GDM1 (cell line): ENCODE measurements at places on chromosomes 7 and 10.

- DNase-seq = no peak
Observed at GRCh38 chr10:129187331-129187730, 279.7 kb upstream of the MGMT start.

- no peak for DNase-seq
Observed at GRCh38 chr10:103895411-103896186, 22.4 kb downstream of the STN1 start.

DNA sequence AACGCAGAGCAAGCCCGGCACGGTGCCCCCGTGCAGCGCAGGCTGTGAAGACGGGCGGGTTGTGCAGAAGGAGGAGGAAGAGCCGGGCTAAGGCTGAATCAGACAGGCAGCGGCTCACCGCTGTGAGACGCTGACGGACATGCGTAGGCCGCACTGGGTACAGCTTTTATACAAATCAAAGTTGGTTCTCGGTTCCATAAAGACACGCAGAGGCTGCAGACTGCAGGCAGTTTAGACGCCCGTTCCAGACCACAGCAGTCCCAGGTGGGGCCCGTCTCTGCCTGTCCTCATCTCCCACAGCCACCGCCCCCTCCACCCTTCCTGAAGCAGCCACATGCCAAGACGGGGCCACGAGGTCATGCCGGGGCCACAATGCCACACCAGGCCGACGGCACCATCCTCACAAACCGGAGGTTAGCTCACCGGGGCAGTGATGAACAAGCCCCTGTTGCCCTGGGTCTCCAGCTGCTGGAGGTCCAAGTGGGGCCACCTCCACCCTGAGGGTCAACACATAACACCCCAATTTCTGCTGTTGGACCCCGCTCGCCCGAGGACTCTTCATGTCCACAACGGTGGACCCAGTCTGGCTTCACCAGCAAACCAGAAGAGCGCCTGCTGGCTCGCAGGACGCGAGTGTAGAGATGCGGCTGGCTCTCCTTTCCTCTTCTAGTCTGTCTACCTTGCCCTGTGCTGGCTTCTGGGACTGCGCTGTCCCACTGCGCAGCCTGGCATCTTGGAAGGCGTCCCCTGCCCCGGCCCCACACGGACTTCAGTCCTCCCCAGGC, 227.2 kb downstream of the ELFN1 start:
- DNase-seq = no peak

GRCh38 chr10:3136763-3137611, 35.6 kb downstream of the PITRM1 start:
- no peak for DNase-seq

DNA sequence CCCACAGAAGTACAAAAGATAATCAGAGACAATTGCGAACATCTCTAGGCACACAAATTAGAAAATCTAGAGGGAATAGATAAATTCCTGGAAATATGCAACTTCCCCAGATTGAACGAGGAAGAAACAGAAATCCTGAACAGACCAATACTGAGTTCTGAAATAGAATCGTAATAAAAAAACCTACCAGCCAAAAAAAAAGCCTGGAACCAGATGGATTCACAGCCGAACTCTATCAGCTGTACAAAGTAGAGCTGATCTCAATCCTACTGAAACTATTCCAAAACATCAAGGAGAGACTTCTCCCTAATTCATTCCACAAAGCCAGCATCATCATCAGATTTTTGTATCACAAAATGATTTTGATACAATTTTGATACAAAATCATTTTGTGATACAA, 206.4 kb downstream of the REEP3 start:
- DNase-seq = no peak

DNA sequence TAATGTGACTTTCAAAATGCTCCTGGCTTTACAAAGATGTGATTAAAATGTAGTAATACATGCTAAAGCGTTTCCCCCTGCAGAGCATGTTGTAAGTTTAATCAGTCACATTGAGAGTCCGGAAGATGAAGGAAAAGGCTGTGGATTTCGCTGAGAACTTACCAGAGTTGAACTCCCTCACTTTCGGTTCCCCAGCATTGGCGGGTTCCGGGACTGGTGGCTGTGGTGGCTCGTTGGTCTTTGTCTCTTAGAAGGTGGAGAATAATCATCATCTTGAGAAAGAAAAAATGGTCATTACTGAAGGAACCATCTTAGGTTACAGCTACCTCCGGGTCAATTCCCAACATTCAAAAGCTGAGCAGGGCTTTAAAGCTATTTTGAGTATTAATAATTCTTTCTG, 9.6 kb upstream of the NUPR2 start:
- DNase-seq = no peak

- no peak for DNase-seq
Observed at GRCh38 chr7:142817506-142817905, 37.4 kb upstream of the EPHB6 start.

DNA sequence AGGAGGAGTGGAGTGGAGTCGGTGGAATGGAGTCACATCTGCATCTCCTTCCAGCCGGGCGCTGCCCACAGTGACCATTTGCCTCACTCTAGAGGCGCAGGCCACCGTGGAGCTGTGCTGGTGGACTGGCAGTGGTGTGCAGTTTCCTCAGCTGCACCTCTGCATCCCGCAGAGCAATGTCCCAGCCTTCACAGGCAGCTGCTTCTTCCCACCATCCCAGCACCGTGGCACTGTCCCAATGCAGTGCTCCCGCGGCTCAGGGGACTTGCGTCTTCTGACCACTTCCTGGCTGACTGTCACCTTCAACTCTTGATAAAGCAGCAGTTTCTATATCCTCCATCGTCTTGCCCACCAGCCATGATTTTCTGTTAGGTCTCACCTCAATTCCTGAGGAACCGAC, 90.3 kb upstream of the SFMBT2 start:
- DNase-seq = no peak

DNA sequence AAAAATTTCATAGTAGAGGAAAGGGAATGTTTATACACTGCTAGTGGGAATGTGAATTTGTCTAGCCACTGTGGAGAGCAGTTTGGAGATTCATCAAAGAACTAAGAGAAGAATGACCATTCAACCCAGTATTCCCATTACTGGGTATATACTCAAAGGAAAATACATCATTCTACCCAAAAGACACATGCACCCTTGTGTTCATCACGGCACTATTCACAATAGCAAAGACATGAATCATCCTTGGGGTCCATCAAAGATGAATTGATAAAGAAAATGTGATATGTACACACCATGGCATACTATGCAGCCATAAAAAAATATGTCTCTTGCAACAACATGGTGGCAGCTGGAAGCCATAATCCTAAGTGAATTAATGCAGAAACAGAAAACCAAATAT, 825.7 kb downstream of the TNS3 start:
- DNase-seq = no peak

- DNase-seq = no peak
Observed at GRCh38 chr7:141272417-141272816, 198.6 kb downstream of the TMEM178B start.

DNA sequence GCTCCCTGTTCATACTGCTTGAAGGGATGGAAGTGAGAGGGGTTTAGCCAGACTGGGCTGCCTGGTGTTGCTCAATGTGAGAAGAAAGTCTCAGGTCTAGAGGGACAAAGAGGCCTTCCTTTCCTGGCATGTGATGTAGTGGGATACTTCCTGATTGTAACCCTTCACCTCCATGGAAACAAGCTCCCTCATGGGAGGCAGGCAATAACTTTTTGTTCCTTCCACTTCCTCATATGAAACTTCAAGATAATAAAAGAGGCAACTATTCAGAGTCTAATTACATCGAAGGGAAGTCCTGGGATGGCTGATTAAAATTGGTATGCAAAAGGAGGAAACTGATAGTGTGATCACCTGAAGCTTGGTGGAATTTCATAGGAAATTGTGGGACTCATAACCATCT, 84.1 kb upstream of the ETV1 start:
- DNase-seq = peak; percentile 3

GRCh38 chr10:100167553-100168312, 18.1 kb downstream of the ERLIN1 start:
- no peak for DNase-seq
